CD8-positive, alpha-beta memory T cell (primary cell): ENCODE measurements at places on chromosomes 7 and 10.

- no peaks in the 10 kb centered on the region for H3K27me3 ChIP-seq
- H3K4me3 ChIP-seq: no peak overlapping the region
These were observed 23.6 kb downstream of the GNA12 start for GRCh38 chr7:2820508-2820934.

- H3K27me3 ChIP-seq: peaks cover 3% of the 10 kb centered on the region
- H3K27ac ChIP-seq: no peak overlapping the region
- DNase-seq: no peak
- no peaks in the 10 kb centered on the region for H3K36me3 ChIP-seq
- H3K4me1 ChIP-seq: peaks cover 4% of the 10 kb centered on the region
These were observed 5.1 kb upstream of the FAM133B start for GRCh38 chr7:92595281-92595680.

- peaks cover 20% of the 10 kb centered on the region for H3K4me1 ChIP-seq
- H3K27me3 ChIP-seq: no peaks in the 10 kb centered on the region
- no peak overlapping the region for H3K27ac ChIP-seq
- H3K36me3 ChIP-seq: peaks cover 5% of the 10 kb centered on the region
- no peak for DNase-seq
These were observed 3.9 kb downstream of the MTERF1 start for GRCh38 chr7:91876391-91877133.

- H3K4me3 ChIP-seq: no peak overlapping the region
- no peaks in the 10 kb centered on the region for H3K36me3 ChIP-seq
- no peaks in the 10 kb centered on the region for H3K27me3 ChIP-seq
- no peak overlapping the region for H3K27ac ChIP-seq
These were observed 260.9 kb downstream of the ADARB2 start for GRCh38 chr10:1476455-1476803.

- no peaks in the 10 kb centered on the region for H3K36me3 ChIP-seq
- H3K27ac ChIP-seq: no peak overlapping the region
- H3K4me1 ChIP-seq: no peaks in the 10 kb centered on the region
- H3K27me3 ChIP-seq: no peaks in the 10 kb centered on the region
- DNase-seq: no peak
- H3K4me3 ChIP-seq: no peak overlapping the region
These were observed 171.7 kb upstream of the INSYN2A start for GRCh38 chr10:127368101-127368500.

DNA sequence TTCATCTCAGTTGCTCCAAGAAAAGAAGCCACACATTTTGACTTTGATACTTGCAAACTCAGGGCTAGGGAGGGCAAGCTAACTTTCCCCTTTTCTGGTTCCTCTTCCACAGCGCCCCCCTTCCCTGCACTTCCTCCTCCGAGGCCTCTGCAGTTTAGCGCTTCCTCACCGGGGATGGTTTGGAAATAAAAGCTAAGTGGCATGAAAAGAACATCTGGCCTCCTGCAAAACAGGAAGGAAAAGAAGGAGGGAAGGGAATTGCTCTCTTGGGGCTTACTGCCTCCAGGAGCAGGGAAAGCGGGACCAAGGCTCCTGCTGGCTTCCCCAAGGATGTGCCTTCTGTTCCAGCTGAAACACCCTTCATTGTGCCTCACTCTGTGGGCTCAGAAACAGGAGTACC lies 42.3 kb downstream of the PRKCQ start:
- H3K4me3 ChIP-seq: no peak overlapping the region
- H3K36me3 ChIP-seq: no peaks in the 10 kb centered on the region
- no peak for DNase-seq
- no peak overlapping the region for H3K27ac ChIP-seq

DNA sequence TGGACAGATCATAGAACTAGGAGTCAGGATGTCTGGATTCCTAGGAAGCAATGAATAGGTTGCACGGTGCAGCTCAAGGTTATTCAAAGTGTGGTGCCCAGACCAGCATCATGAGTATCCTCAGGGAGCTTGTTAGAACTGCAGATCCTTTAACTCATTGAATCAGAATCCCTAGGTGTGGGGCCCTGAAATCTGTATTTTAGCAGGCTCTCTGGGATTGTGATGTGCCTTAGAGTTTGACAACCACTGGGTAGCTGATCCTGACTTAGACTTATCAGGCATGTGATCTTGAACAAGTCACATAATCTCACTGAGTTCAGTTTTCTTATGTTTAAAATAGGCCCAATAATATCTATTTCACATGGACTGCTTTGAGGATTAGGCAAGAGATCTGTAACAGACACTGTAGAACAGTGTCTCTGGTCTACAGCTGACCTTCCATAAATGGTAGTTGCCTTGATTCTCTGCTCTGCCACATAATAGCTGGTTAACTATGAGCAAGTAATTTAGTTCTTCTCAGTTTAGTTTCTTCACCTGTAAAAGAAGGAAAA lies 46.4 kb upstream of the ATRNL1 start:
- no peak overlapping the region for H3K27ac ChIP-seq
- no peaks in the 10 kb centered on the region for H3K36me3 ChIP-seq
- no peaks in the 10 kb centered on the region for H3K4me1 ChIP-seq
- H3K4me3 ChIP-seq: no peak overlapping the region
- H3K27me3 ChIP-seq: no peaks in the 10 kb centered on the region

GRCh38 chr7:142904128-142904527 lies 18.6 kb upstream of the TRPV6 start:
- no peaks in the 10 kb centered on the region for H3K36me3 ChIP-seq
- no peak overlapping the region for H3K27ac ChIP-seq
- H3K4me3 ChIP-seq: no peak overlapping the region
- H3K27me3 ChIP-seq: no peaks in the 10 kb centered on the region

GRCh38 chr7:72709909-72710308 lies 118.1 kb downstream of the TYW1B start:
- H3K27ac ChIP-seq: no peak overlapping the region
- no peaks in the 10 kb centered on the region for H3K4me1 ChIP-seq
- no peaks in the 10 kb centered on the region for H3K27me3 ChIP-seq
- H3K4me3 ChIP-seq: no peak overlapping the region
- no peaks in the 10 kb centered on the region for H3K36me3 ChIP-seq

GRCh38 chr7:71348821-71349681 lies 217.1 kb downstream of the GALNT17 start:
- DNase-seq: no peak
- H3K27me3 ChIP-seq: no peaks in the 10 kb centered on the region
- no peaks in the 10 kb centered on the region for H3K36me3 ChIP-seq
- no peak overlapping the region for H3K27ac ChIP-seq

DNA sequence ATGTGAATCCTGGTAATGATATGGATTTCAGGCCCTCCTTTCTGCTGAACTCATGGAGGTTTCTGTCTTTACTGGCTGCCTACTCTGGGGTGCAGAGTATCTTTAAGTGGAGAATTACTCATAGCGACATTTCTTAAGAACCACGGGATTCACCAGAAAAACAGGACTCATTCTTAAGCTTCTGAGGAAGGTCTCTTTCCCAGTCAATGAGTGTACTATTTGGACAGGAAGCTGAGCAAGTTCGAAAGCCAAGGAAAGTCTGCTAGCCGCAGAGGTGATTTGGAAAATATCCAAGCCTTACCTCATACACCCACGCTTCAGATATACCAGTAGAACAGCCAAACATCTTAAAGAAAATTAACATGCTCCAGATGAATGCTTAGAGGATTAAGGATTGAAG lies 377.6 kb upstream of the MYO3A start:
- no peaks in the 10 kb centered on the region for H3K36me3 ChIP-seq
- H3K27ac ChIP-seq: no peak overlapping the region
- no peaks in the 10 kb centered on the region for H3K4me1 ChIP-seq
- DNase-seq: no peak
- H3K4me3 ChIP-seq: no peak overlapping the region
- no peaks in the 10 kb centered on the region for H3K27me3 ChIP-seq

DNA sequence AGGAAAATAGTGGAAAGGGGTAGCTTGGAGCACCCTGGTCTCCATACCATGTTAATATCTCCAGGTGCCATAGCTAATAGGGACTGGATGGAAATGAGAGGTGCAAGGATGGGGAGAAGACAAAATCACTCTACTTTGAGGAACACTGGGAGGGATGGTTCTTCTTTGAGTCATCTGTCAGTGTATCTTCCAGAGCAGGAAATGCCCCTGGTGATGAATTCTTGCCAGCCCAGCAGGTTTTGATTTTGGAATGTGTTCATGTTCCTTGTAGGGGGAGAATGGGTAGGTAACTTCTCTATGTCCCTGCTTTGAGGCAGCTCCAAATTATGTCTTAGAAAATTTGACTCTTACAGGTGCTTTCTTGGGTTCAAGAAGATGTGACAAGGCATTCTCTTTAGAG lies 177.0 kb upstream of the GLI3 start:
- no peaks in the 10 kb centered on the region for H3K27me3 ChIP-seq
- no peaks in the 10 kb centered on the region for H3K36me3 ChIP-seq
- H3K4me3 ChIP-seq: no peak overlapping the region
- no peak for DNase-seq

GRCh38 chr10:34868589-34868988 lies 53.5 kb upstream of the PARD3 start:
- no peaks in the 10 kb centered on the region for H3K27me3 ChIP-seq
- DNase-seq: no peak
- H3K4me3 ChIP-seq: no peak overlapping the region
- no peak overlapping the region for H3K27ac ChIP-seq
- H3K4me1 ChIP-seq: no peaks in the 10 kb centered on the region
- H3K36me3 ChIP-seq: no peaks in the 10 kb centered on the region

GRCh38 chr10:74097776-74098175 lies 52.9 kb downstream of the AP3M1 start:
- H3K36me3 ChIP-seq: peaks cover 23% of the 10 kb centered on the region
- no peak for DNase-seq
- no peaks in the 10 kb centered on the region for H3K4me1 ChIP-seq

- H3K27ac ChIP-seq: no peak overlapping the region
- H3K27me3 ChIP-seq: no peaks in the 10 kb centered on the region
- no peak overlapping the region for H3K4me3 ChIP-seq
- no peaks in the 10 kb centered on the region for H3K4me1 ChIP-seq
- no peak for DNase-seq
- H3K36me3 ChIP-seq: no peaks in the 10 kb centered on the region
These were observed 25.5 kb upstream of the SLC29A3 start for GRCh38 chr10:71293446-71294084.

DNA sequence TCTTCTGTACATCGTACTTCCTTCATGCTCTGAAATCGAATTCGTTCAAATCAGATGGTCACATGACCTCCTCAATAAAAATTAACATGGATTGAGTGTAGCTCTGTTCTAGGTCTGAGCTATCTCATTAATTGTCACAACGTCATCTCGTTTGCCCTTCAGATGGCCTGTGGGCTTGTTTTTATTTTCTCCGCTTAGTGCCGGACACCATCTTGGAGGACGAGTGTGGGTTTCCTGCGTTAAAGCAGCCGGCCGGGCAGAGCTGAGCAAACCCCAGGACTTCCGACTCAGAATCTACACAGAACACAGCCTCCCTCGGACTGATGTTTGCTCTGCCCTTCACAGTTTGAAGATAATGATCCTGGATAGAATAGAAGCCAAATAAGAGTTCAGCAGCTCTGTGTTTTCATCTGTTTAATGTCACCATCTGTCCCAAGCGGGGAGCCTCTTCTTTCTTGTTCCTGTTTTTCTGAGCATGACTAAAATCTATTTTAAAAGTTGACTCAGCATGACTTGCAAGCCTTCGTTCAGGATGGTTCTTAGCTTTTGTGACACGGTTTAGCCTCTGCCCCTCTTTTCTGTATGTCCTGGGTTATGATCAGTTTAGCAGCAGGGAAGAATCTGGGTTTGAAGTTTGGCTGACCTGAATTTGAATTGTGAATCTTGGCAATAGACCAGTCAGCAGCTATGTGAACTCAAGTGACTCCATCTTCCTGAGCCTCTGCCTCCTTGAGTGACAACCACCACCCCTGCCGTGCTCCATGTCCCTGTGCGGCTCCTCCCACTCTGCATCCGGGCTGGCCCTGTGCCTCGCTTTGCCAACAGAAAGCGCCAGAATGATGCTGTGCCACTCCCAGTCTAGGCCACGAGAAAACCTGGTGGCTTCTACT lies 30.6 kb upstream of the GALNTL5 start:
- DNase-seq: no peak
- H3K36me3 ChIP-seq: no peaks in the 10 kb centered on the region
- no peaks in the 10 kb centered on the region for H3K27me3 ChIP-seq
- H3K4me1 ChIP-seq: no peaks in the 10 kb centered on the region
- no peak overlapping the region for H3K4me3 ChIP-seq

DNA sequence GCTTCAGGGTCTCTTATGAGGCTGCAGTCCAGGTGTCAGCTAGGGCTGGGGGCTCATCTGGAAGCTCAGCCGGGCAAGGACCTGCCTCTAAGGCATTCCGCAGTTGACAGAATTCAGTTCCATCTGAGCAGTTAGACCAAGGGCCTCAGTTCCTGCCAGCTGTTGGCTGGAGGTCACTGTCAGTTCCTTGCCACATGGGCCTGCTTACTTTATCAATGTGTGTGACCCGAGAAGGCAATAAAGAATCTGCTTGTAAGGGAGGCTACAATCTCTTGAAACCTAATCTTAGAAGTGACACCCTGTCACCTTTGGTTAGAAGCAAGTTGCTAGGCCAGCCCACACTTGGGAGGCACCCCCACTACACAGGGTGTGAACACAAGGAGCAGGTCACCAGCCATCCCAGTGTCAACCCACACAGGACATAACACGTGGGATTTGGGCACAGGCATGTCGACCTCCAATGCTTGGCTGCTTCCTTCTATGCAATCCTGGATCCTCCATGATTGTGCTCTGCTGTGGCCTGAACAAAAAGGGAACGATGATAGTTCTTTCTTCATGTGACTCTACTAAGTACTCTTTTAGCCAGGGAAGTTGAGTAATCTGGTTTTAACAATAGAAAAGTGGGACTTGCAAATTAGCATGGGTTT lies 41.8 kb downstream of the MTURN start:
- no peaks in the 10 kb centered on the region for H3K27me3 ChIP-seq
- no peaks in the 10 kb centered on the region for H3K36me3 ChIP-seq
- no peak for DNase-seq
- H3K4me1 ChIP-seq: peaks cover 4% of the 10 kb centered on the region
- no peak overlapping the region for H3K4me3 ChIP-seq
- no peak overlapping the region for H3K27ac ChIP-seq

DNA sequence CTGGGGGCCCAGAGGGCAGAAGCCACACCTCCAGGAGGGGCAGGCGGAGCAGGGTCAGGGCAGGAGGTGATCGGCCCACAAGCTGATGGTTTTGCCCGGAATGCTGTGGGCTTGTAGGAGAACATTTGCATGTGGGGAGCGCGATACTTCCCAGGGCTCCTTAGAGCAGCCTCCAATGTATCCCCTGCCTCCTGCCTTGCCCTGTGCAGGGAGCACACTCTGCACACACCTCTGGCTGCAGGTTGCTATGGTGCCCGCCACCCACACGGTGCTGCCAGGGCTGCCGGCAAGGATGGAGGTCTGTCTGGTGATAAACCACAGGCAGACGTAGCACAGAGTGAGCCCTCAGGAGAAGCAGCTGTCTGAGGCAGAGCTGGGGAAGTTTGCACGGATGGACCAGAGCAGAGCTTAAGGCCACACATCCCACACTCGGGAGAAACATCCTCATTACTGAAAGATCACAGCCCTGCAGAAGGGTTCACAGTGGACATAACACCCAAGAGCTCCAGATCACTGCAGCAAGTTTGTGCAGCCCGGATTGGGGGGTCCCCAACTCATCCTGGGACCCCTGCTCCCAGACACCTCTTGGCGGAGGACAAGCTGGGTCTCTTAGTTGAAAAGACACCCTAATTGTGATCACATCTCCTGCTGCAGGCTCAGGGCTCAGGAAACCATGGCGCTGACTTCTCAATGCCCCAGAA lies 41.8 kb downstream of the VIPR2 start:
- H3K27ac ChIP-seq: no peak overlapping the region
